ENCODE measurements at places on chromosomes 11 and 22. TPM values are rescaled to one million over a fixed set of nuclear protein-coding genes. Genes with fewer than 3 reads are reported as not detected.

The DCDC1 gene
- total RNA-seq = not detected

The MS4A12 gene
- not detected for total RNA-seq

The CHEK1 gene
- 56.6 TPM for total RNA-seq

- DNase-seq = no peak
Measured at GRCh38 chr11:126963115-126963514, 37.5 kb downstream of the KIRREL3 start.

- no peak for DNase-seq
Measured at GRCh38 chr22:31162015-31162765, 2.2 kb downstream of the RNF185 start.

GRCh38 chr11:114077482-114078305 lies 18.2 kb downstream of the ZBTB16 start:
- DNase-seq = no peak

GRCh38 chr11:58586998-58587397 lies 8.1 kb downstream of the ZFP91 start:
- no peak for DNase-seq

GRCh38 chr11:121575963-121576290 lies 123.2 kb upstream of the SORL1-AS1 start:
- DNase-seq = no peak

DNA sequence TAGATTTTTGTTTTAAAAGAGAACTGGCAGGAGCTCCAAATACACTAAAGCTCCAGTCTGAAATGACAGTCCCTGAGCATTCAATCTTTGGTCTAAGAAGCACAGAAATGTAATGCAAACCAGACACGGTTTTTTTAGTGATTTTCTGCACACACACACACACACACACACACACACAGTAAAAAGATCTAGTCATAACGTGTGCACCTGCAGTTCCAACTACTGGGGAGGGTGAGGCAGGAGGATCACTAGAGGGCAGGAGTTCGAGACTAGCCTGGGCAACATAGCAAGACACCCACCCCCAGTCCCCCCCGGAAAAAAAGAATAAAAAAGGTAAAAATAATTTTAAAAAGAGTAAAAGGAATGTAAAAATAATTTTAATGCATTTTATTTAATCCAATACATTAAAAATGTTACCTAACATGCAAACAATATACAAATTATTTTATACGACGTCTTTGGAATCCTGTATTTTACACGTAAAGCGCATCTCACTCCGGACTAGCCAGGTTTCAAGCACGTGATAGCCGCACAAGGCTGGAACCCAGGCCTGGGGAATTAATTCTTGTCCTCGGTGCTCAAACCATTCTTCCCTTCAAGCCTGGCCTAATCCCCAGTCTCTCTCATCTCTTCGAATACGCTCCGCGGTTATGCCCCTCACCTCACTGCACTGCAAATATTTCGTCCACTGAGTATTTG lies 762 bp upstream of the TBC1D22A start:
- no peak for DNase-seq

DNA sequence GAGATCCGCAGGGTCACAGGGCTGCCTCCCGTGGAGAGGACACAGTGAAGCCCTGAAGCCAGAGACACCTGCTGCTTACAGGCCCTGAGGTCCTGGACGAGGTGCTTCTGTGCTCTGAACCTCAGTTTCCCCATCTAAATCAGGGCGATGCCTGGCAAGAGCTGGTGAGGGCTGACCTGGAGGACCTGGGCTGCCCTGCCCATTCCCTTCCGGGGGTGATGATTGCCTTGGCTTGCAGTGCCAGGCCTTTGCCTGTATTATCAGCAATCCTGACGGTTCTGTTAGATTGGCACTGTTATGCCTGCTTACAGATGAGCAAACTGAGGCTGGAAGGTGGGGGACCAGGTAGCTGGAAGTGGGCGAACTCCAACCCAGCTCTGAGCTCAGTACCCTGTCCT lies 7.8 kb upstream of the GTSE1 start:
- no peak for DNase-seq

DNA sequence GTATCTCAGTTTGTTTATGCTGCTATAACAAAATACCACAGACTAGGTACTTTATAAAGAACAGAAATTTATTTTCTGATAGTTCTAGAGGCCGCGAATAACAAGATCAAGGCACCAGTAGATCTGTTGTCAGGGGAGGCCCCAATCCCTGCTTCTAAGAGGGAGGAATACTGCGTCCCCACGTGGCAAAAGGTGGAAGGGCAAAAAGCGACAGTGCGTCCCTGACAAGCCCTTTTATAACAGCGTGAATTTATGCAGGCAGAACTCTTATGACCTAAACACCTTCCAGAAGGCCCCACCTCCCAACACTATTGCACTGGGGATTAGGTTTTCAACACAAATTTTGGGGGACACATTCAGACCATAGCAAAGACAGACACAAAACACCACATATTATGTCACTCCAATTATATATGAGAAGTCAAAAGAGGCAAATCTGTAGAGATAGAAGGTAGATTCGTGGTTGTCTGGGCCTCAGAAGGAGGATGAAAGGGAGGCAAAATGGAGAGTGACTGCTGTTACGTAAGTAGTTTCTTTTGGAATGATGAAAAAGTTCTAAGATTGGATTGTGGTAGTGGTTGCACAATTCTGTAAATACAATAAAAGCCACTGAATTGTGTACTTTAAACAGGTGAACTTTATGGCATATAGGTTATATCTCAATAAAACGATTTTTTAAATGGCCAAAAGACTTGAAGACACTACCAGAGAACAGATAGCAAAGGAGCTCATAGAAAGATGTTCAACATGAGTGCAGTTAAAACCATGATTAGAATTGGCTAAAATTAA lies 30.1 kb upstream of the TNRC6B start:
- DNase-seq = no peak

GRCh38 chr11:121740902-121741301 lies 288.1 kb upstream of the SORL1-AS1 start:
- DNase-seq = no peak
